Mesenchymal stem cell (in vitro differentiated cells and primary cell): ENCODE measurements at places on chromosomes 1 and 21.

DNA sequence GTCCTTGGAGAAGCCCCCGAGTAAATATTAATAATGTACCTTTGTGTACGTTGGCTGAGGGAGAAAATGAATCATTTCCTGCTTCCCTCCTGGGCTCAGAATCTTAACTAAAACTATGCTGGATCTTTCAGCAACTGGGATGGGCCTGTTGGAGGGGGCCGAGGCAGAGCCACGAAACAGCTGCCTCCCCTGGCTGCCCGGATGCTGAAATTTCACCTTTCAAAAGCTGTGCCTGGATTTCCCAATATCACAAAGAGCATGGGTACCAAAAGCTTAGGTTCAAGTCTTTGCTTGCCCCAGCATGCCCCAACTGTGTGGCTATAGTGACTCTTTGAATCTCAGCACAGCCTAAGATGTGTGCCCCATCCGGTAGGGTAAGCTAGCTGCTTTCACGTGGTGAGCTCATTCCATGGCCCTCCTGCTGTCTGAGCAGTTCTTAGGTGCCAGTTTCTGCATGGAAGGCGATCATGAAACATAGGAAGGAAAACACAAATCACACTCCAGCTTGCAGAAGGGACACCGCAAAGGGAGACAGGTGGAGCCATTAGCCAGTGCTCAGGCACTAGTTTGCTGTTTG is 473.5 kb downstream of the PTPRU start:
- peak overlapping the region; percentile 98 for H3K27ac ChIP-seq
- DNase-seq: peak; percentile 55
- H3K36me3 ChIP-seq: no peaks in the 10 kb centered on the region
- H3K27me3 ChIP-seq: no peaks in the 10 kb centered on the region
- peaks cover 41% of the 10 kb centered on the region for H3K4me1 ChIP-seq

DNA sequence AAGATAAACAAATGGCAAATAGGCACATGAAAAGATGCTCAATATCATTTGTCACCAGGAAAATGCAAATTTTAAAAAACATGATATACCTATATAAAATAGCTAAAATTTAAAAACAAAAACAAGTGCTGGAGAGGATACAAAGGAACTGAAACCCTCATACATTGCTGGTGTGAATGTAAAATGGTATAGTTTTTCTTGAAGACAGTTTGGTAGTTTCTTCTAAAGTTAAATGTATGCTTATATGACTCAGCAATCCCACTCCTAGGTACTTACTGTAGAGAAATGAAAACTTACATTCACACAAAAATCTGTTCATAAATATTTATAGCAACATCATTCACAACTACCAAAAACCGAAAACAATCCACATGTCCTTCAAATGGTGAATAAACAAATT is 11.2 kb downstream of the TAF12 start:
- H3K36me3 ChIP-seq: no peaks in the 10 kb centered on the region
- H3K4me3 ChIP-seq: no peak overlapping the region
- peaks cover 1% of the 10 kb centered on the region for H3K4me1 ChIP-seq
- no peak overlapping the region for H3K27ac ChIP-seq
- H3K27me3 ChIP-seq: no peaks in the 10 kb centered on the region

GRCh38 chr21:29514652-29515247 is 216.0 kb downstream of the BACH1 start:
- no peaks in the 10 kb centered on the region for H3K4me1 ChIP-seq
- no peaks in the 10 kb centered on the region for H3K36me3 ChIP-seq
- H3K27ac ChIP-seq: no peak overlapping the region
- no peaks in the 10 kb centered on the region for H3K27me3 ChIP-seq
- no peak for DNase-seq

DNA sequence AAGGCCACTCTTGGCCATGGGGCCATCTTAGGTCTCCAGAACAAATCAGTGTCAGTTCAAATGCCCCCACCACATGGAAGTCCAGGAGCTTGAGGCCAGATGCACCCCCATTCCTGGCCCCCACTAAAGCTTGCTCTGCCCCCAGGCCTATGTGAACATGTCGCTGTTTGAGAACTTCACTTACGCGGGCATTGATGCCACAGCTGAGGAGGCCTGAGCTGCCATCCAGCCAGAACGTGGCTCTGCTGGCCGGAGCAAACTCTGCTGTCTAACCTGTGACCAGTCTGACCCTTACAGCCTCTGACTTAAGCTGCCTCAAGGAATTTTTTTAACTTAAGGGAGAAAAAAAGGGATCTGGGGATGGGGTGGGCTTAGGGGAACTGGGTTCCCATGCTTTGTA is 15.1 kb upstream of the MPL start:
- H3K36me3 ChIP-seq: no peaks in the 10 kb centered on the region
- no peak overlapping the region for H3K27ac ChIP-seq
- H3K4me1 ChIP-seq: peaks cover 6% of the 10 kb centered on the region
- no peak overlapping the region for H3K4me3 ChIP-seq
- no peaks in the 10 kb centered on the region for H3K27me3 ChIP-seq
- no peak for DNase-seq

DNA sequence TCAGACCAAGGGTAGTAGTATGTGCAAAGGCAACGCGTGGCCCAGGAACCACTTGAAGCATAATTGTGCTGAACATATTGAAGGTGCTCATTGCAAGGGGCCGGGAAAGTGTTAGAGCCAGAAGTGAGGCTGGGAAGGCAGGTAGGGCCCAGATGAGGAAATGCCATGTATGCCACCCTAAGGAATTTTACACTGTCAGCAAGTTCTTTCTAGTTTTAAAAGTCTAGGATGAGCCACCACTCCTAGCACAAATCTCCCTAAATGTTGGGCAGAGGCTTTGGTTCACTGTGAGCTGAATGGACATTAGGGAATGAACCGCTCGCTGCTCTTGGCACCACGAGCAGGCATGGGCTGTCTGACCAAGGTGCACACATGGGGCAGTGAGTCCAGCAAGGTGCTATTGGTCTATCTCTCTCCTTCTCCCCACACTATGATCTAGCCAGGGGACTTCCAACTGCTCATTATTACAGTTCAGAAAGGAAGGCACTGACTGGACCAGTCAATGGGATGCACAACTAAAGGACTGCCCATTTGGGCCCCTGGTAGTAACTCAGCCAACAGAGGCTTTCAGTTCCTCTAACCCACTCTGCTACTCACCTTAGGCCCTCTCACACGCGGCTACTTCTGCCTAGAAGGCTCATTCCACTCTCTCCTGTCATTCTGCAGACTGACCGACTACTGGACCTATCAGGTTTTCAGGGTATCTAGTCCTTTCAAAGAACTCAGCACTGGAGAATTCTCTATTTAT is 2.0 kb downstream of the KANK4 start:
- no peak overlapping the region for H3K27ac ChIP-seq
- H3K27me3 ChIP-seq: peaks cover 74% of the 10 kb centered on the region
- H3K36me3 ChIP-seq: no peaks in the 10 kb centered on the region
- no peak for DNase-seq
- no peak overlapping the region for H3K4me3 ChIP-seq

GRCh38 chr1:37994886-37995566 is 5.2 kb upstream of the SF3A3 start:
- H3K4me1 ChIP-seq: peaks cover 30% of the 10 kb centered on the region
- no peak for DNase-seq
- H3K36me3 ChIP-seq: peaks cover 44% of the 10 kb centered on the region
- H3K27ac ChIP-seq: no peak overlapping the region
- peak overlapping the region; percentile 73 for H3K4me3 ChIP-seq

GRCh38 chr1:223401873-223402789 is 8.9 kb downstream of the CCDC185 start:
- H3K4me1 ChIP-seq: peaks cover 3% of the 10 kb centered on the region
- H3K27ac ChIP-seq: peak overlapping the region; percentile 75
- no peaks in the 10 kb centered on the region for H3K27me3 ChIP-seq
- H3K36me3 ChIP-seq: no peaks in the 10 kb centered on the region
- peak overlapping the region; percentile 38 for H3K4me3 ChIP-seq
- peak; percentile 40 for DNase-seq

- no peaks in the 10 kb centered on the region for H3K4me1 ChIP-seq
- H3K4me3 ChIP-seq: no peak overlapping the region
- no peak overlapping the region for H3K27ac ChIP-seq
- DNase-seq: no peak
Measured at GRCh38 chr1:157145076-157145475, 6.9 kb upstream of the ETV3 start.

DNA sequence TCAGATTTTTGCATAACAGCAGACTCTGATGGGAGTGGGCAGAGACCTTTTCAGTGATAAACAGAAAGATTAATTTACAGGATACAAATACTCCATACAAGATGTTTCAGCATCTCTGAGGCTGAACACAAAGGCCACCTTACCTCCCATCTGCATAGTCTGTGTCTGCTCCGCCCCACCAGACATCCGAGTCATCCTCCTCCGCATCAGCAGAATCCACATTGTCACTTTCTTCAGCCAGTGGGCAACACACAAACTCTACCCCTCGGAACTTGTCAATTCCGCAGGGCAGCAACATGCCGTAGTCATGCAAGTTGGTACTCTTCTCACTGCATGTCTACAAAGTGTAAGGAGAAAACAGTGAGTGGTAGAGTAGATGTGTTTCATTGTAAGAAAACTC is 119.7 kb downstream of the APP start:
- H3K27ac ChIP-seq: no peak overlapping the region
- peaks cover 65% of the 10 kb centered on the region for H3K36me3 ChIP-seq
- H3K4me1 ChIP-seq: peaks cover 3% of the 10 kb centered on the region
- no peak for DNase-seq
- H3K4me3 ChIP-seq: no peak overlapping the region
- H3K27me3 ChIP-seq: no peaks in the 10 kb centered on the region

- no peak overlapping the region for H3K27ac ChIP-seq
- no peak overlapping the region for H3K4me3 ChIP-seq
- peaks cover 40% of the 10 kb centered on the region for H3K4me1 ChIP-seq
- peaks cover 45% of the 10 kb centered on the region for H3K27me3 ChIP-seq
- DNase-seq: no peak
- peaks cover 2% of the 10 kb centered on the region for H3K36me3 ChIP-seq
Measured at GRCh38 chr1:156657741-156658319, 15.9 kb downstream of the BCAN start.

DNA sequence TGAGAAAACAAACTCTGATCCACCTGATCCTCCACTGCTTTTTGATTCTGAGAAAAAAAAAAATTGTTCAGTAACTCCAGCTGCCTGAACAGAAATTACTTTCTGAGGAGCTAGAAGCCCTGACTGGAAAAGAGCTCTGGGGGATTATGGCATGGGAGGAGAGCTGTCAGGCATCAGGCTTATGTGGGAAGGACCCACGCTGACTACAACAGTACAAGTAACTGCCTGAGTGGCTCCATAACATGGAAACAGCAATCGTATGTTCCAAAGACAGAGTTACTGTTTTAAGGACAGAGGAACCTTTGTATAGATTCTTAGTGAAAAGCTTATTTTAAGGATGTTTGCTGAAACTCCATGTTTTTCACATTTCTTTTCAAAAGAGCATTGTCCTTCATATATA is 1.2 kb upstream of the ANGPTL7 start:
- H3K36me3 ChIP-seq: peaks cover 60% of the 10 kb centered on the region
- H3K27ac ChIP-seq: no peak overlapping the region
- H3K4me3 ChIP-seq: no peak overlapping the region
- no peaks in the 10 kb centered on the region for H3K27me3 ChIP-seq
- DNase-seq: no peak
- peaks cover 4% of the 10 kb centered on the region for H3K4me1 ChIP-seq

- H3K4me3 ChIP-seq: no peak overlapping the region
- H3K27ac ChIP-seq: no peak overlapping the region
- H3K4me1 ChIP-seq: peaks cover 37% of the 10 kb centered on the region
- no peaks in the 10 kb centered on the region for H3K36me3 ChIP-seq
- H3K27me3 ChIP-seq: peaks cover 96% of the 10 kb centered on the region
Measured at GRCh38 chr1:47229031-47229885, 2.8 kb downstream of the TAL1 start.

DNA sequence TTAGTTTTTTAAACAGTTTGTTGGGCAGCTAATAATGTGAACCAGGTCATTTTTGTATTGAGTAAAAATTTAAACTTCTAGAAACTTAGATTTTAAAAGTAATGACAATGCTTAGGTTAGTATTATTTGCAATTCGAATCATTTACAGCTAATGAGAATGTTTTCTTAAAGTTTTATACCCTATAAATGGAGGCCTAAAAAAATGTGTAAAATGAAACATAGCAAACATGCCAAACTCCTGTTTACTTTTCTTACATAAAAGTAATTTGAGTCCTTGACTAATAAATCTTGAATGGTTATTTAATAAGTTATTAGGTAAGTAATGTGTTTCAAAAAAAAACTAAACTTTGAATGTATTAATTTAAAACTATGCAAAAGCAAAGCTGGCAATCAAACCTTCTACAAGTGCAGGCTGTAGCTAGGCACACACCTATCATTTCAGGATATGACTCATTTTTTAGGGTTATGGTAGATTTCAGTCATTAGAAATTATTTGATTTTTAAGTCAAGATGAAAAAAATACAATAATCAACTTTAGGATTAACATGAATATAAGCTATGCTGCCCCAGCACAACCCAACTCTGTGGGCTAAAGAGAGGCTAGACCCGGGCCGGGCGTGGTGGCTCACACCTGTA is 41.5 kb downstream of the CLSTN1 start:
- no peaks in the 10 kb centered on the region for H3K27me3 ChIP-seq
- no peak overlapping the region for H3K27ac ChIP-seq

GRCh38 chr1:109617291-109617801 is 2.1 kb downstream of the GNAT2 start:
- no peaks in the 10 kb centered on the region for H3K36me3 ChIP-seq
- peak overlapping the region; percentile 86 for H3K27ac ChIP-seq
- no peaks in the 10 kb centered on the region for H3K27me3 ChIP-seq
- H3K4me1 ChIP-seq: peaks cover 27% of the 10 kb centered on the region
- DNase-seq: peak; percentile 94

DNA sequence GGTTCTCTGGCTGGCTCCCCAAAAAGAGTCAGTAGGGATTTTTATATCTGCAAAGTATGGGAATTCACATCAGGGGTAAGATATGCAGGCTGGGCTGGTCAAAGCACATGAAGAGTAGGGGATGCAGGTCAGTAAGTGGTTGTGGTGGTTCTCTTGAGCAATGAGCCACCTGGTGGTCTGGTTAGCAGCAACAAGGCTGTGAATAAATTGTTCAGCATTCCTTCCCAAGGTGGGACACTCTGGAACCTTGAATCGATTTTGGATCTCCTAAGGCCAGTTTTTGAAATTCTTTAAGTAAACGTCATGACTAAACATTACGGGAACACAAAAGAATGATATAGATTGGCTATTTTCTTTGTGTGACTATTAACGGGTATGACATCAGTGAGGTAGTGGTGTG is 563.0 kb upstream of the NEGR1 start:
- H3K4me1 ChIP-seq: no peaks in the 10 kb centered on the region
- no peak overlapping the region for H3K4me3 ChIP-seq
- no peak overlapping the region for H3K27ac ChIP-seq

GRCh38 chr21:42308161-42308913 is 6.9 kb downstream of the TFF3 start:
- peaks cover 21% of the 10 kb centered on the region for H3K4me1 ChIP-seq
- H3K27ac ChIP-seq: no peak overlapping the region
- no peak overlapping the region for H3K4me3 ChIP-seq
- H3K27me3 ChIP-seq: peaks cover 91% of the 10 kb centered on the region
- H3K36me3 ChIP-seq: no peaks in the 10 kb centered on the region

GRCh38 chr1:39758556-39759435 is 12.4 kb downstream of the OXCT2 start:
- no peak overlapping the region for H3K27ac ChIP-seq
- no peaks in the 10 kb centered on the region for H3K27me3 ChIP-seq
- no peaks in the 10 kb centered on the region for H3K4me1 ChIP-seq
- H3K4me3 ChIP-seq: no peak overlapping the region
- no peak for DNase-seq
- H3K36me3 ChIP-seq: peaks cover 47% of the 10 kb centered on the region

GRCh38 chr1:73909043-73909562 is 288.9 kb downstream of the LRRIQ3 start:
- H3K4me3 ChIP-seq: no peak overlapping the region
- H3K4me1 ChIP-seq: no peaks in the 10 kb centered on the region
- DNase-seq: no peak

GRCh38 chr21:21203822-21204339 is 205.7 kb downstream of the NCAM2 start:
- peaks cover 1% of the 10 kb centered on the region for H3K4me1 ChIP-seq
- no peaks in the 10 kb centered on the region for H3K27me3 ChIP-seq
- H3K27ac ChIP-seq: no peak overlapping the region
- H3K36me3 ChIP-seq: no peaks in the 10 kb centered on the region
- no peak for DNase-seq
- H3K4me3 ChIP-seq: no peak overlapping the region
